ENCODE measurements at places on chromosomes 2 and 18. TPM values are rescaled to one million over a fixed set of nuclear protein-coding genes. Genes with fewer than 3 reads are reported as not detected.
A peak's percentile ranks its signal among the peaks of the same experiment; 100 is the strongest.

GRCh38 chr2:150465703-150466569, 21.5 kb downstream of the RND3 start:
- no peak for DNase-seq

- no peak for DNase-seq
These were observed 73.7 kb downstream of the RBMS1 start for GRCh38 chr2:160419776-160420505.

DNA sequence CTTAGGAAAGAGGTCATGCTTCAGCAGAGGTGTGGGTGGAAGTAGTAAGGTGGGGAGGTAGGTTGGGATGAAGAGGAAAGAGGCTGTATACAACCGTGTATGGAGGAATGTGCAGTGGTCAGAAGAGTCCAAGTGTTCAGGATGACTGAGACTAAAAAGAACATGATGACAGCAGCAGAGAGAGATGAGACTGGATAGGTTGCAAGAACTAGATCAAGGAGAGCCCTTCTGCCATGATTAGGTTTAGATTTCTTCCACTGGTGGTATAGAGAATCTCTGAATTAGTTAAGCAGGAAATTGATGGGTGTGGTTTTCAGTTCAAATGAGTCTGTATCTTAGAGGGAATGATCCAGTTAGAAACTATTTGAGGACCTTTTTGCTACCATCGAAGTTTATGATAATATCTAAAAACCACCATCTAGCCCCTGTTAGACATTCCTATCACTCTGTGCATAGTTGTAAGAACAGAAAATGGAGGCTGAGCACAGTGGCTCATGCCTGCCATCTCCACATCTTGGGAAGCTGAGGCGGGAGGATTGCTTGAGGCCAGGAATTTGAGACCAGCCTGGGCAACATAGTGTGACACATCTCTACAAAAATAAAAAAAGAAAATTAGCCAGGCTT, 221.0 kb downstream of the LTBP1 start:
- no peak for DNase-seq

GRCh38 chr2:112818094-112818902, 18.3 kb downstream of the IL1B start:
- DNase-seq = no peak

DNA sequence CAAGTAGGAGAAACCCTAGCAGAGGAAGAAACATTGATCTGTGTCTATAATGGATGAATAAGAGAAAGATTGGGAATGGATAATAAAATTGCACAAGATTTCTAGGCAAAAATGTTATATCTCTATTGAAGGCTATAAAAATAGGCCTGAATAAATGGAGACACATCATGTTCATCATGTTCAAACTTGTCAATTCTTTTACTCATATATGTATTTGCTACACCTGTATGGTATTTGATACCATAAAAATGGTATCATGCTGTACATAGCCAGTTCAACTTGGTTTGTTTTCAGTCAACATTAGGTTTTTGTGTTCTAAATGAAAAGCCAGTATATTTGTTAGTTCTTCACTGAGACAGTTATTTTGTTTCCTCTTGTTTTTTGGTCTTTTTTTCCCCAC, 132.2 kb upstream of the RNF152 start:
- no peak for DNase-seq

DNA sequence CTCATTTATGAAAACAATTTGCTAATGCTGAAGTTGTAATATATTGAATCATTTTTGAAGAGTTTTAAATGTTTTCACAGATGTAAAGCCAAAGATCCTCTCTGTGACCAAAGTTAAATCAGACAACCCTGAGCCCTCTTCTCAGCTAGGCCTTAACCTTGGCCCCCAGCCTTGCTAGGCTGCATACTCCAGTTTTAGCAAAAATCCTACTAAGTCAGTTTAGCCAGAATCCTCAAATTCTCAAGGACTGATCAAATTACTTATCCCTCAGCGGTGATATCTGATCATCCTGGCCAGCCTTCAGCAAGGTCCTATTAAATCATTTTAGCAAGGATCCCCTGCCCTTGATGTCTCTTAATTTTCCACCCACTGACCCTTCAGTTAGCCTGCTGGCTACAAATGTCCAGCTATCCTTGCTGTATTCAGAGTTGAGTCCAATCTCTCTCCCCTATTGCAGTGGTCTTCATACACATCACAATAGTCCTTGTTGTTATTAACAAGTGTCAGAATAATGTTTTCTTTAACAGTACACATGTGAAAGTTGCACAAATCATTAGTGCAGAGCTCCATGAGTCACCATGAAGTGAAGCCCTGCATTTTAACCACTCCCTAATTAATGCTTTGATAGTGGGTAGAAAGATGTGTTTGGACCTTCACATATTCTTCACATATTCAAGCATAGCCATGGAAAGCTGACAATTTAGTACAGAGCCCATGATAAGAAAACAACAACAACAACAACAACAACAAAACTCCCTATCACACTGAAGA, 206.4 kb downstream of the NBAS start:
- no peak for DNase-seq

GRCh38 chr2:188291617-188292347, at the start of gene GULP1:
Gene GULP1 (plus strand): TSS chr2:188291874. CDS start chr2:188477703, 185,829 bp downstream.
- DNase-seq = peak; percentile 83

GKN1 gene
- not detected for total RNA-seq

SNED1 gene
- 108 TPM for total RNA-seq

DTNA gene
- 101 TPM for total RNA-seq

FMNL2 gene
- 55.1 TPM for total RNA-seq

TBR1 gene
- not detected for total RNA-seq

Data from aorta (tissue), 5 donors.